ENCODE measurements at places on chromosomes 13 and 19.

- DNase-seq: no peak
These were observed at the start of gene ZNF580 for GRCh38 chr19:55640577-55641425. ZNF580 (plus strand) TSS chr19:55641002; CDS start chr19:55642509, 1,507 bp downstream.

GRCh38 chr13:112113348-112113747 is 46.4 kb downstream of the SOX1 start:
- DNase-seq: no peak

DNA sequence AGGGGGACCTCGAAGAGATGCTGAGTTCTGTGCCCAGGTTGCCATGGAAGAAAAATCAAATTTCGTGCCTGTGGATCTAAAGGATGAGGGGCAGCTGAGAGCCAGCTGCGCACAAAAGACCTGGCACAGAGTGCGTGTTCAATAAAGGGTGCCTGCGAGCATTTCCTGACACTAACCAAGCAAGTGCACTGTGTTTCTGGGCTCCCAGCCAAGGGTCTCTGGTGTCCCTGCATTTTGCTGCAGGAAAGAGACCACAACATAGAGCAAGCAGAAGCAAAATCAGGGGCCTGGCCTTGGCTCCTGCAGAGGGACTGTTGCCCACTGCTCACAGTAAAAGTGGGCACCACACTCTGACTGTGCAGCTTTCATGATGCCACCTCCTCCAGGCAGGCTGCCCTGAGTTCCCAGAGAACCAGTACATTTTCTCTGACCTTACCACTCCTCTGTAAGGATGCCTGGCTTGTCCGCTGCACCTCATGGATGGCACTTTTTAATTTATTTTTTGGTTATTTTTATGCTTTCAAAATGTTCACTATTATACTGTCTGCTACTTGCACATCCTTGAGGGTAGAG is 70.8 kb upstream of the GPR12 start:
- DNase-seq: no peak

GRCh38 chr19:7928741-7929701 is 3.1 kb upstream of the CTXN1 start:
- DNase-seq: no peak

DNA sequence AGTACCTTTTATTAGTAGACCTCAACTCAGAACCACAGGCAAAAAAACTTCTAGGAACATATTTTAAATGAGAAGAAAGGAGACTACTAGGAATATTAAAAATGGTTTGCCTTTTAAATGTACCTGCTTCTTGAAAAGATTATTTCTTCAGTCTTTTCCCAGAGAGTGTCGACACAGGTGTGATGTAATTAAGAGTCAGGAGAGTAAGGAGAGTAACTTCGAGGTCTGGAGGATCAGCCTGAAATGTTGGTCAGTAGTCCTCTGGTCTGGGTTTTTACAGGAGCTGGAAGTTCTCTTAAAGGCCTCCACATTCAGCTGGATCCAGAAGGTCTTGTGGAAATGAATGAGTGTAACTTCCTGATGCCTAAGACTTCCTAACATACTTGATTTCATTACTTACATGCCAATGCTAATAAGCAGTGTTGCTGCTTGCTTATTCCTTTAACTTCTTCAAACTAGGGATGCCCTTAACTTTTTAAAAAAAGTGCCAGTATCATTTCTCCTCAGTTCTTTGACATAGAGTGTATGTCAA is at the start of gene KCTD4:
Gene KCTD4, minus strand, starts transcription at position 345 of the 532 bp plus-strand sequence. CDS start 6,478 bp downstream, outside the sequence.
- DNase-seq: no peak

GRCh38 chr13:84646957-84647356 is 764.7 kb upstream of the SLITRK1 start:
- no peak for DNase-seq

DNA sequence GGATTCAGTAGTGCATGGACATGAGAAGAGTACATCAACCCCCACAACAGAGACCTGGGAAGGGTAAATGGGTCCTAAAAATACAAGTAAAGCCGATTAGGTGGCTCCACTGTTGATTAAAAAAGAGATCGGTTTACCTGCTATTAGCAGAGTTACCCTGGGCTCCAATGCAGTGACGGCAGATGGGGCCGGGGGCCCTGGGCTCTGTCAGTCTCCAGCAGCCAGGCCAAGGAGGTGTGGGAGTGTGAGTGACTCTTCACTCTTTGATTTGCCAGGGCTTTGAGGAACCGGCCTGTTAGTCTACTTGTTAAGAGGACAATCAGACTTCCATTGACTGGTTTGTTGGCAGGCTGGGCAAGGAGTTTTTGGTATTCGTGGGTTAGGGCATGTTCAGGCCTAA is 1368.7 kb downstream of the UQCRFS1 start:
- no peak for DNase-seq

GRCh38 chr13:66972659-66973058 is 257.5 kb downstream of the PCDH9 start:
- no peak for DNase-seq

DNA sequence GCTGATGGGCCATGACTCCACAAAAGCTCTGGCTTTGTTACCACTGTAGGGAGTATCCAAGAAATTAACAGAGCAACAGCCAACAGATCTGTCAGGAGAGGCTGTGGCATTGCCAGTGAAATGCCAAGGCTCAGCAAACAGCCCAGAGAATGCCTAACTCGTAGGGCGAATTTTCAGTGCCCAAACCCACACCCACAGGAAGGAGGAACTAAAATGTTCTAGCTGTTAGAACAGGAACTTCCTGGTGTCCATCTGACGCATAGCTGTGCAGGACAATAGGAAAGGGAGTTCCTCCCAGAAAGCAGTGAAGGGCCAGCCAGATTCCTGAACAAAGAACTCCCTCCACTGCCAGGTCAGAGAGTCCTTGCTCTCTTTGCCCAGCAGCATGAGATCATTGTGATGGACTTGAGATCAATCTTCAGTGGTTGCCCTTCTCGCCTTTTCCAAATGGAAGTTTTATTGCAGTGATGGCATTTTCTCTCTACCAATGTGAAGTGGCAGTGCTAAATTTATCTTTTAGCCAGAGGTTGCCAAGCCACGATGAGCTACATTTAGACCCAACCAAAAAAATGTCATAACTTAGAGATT is 224.2 kb upstream of the STARD13 start:
- DNase-seq: no peak

DNA sequence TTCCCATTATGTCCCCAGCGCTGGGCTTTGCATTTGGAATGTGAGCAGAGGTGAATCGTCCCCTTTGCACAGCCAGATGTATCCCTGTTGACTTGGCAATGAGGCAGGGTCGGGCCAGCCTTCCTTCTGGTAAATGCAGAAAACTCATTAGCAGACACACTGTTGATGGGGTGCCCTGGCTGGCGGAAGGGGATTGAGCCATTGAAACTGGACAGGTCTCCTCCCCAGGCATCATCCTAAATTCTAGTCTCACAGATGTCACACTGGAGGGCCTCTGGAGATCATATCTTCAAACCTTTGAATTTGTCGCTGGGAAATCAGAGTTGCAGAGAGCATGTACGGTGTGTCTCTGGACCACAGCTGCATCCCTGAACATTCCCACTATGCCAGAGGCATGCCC is 219.5 kb upstream of the TSHZ3 start:
- no peak for DNase-seq

DNA sequence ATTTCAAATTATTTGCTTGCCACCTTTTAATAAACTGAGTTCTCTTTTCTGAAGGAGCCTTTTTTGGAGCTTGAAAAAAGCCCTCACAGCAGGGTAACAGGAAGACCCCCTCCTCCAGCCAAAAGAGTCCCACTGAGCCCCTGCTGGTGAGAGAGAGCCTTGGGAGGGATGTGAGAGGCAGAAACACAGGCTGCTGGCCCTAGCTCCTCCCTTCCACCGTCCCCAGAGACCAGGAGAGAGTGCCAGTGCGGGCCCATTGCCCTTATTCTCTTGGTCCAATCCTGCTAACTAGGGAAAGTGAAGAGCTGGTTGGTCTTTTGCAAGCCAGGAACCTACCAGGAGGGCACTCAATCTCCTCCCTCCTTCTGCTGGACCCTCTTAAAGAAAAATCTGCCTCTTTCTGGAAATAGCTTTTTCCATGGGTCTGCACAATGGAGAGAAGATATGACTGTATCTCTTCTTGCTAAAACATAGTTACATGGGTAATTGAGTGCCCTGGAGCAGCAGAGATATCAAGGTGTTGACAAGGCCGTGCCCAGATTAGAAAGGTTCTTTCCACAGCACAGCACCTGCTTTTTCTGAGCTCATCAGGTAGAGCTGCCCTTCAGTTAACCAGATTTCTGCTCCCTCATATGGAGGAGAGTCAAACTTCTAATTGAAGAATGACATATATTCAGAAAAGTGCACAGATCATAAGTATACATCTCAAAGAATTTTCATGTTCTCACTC is 113.9 kb downstream of the LRCH1 start:
- no peak for DNase-seq

DNA sequence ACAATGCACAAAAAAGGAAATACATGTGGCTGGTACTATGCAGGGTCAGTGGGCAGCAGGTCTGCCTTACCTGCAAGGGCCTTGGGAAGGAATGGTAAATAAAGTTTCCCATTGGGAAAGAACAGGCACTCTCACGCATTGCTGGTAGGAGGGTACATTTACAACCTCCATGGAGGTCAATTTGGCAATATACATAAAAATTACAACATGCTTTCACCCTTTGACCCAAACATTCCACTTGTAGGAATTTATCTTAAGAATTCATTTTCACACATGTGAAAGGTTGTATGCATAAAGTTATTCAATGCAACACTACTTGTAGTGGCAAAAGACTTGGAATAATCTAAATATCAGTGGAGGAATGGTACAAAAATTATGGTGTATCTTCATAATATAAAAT is 216.4 kb downstream of the DLEU7 start:
- no peak for DNase-seq

DNA sequence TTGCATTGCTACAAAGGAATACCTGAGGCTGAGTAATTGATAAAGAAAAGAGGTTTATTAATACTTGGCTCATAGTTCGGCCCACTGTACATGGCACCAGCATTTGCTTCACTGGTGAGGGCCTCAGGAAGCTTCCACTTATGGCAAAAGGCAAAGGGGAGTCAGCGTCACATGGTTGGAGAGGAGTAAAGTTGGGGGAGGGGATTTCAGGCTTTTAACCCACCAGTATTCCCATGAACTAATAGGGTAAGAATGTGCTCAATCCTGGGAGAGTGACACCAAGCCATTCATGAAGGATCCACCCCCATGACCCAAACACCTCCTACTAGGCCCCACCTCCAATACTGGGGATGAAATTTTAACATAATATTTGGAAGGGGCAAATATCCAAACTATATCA is 82.5 kb upstream of the MYCBP2 start:
- DNase-seq: no peak

- no peak for DNase-seq
These were observed 12.7 kb downstream of the GTF3A start for GRCh38 chr13:27437126-27437525.

DNA sequence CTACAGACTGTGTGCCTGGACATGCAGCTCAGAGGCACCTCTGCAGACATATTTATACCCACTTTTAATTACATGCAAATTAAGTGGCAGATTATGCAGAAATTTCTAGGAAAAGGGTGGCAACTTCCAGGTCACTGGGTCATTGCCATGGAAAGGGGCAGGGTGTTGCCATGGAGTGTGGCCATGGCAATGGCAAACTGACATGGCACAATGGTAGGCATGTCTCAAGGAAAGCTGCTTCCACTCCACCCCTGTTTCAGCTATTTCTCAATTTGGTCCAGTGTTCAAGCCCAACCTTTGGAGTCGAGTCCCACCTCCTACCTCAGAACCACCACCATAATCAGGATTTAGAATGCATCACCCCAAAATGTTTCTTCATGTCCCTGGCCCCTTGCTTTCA is 170.7 kb upstream of the TSHZ3 start:
- no peak for DNase-seq

DNA sequence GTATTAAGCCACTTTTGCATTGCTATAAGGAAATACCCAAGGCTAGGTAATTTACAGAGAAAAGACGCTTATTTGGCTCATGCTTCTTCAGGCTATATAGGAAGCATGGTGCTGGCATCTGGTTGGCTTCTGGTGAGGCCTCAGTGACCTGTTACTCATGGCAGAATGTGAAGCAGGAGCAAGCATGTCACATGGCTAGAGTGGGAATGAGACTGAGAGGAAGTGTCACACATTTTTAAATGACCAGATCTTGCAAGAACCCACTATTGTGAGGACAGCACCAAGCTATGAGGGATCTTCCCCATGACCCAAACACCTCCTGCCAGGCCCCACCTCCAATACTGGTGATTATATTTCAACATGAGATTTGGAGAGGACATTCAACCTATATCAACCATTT is 25.7 kb upstream of the IGFL4 start:
- no peak for DNase-seq

GRCh38 chr19:571566-571974 is 826 bp upstream of the BSG start:
- DNase-seq: no peak

- no peak for DNase-seq
These were observed 52.4 kb upstream of the UBL3 start for GRCh38 chr13:29902632-29903305.

DNA sequence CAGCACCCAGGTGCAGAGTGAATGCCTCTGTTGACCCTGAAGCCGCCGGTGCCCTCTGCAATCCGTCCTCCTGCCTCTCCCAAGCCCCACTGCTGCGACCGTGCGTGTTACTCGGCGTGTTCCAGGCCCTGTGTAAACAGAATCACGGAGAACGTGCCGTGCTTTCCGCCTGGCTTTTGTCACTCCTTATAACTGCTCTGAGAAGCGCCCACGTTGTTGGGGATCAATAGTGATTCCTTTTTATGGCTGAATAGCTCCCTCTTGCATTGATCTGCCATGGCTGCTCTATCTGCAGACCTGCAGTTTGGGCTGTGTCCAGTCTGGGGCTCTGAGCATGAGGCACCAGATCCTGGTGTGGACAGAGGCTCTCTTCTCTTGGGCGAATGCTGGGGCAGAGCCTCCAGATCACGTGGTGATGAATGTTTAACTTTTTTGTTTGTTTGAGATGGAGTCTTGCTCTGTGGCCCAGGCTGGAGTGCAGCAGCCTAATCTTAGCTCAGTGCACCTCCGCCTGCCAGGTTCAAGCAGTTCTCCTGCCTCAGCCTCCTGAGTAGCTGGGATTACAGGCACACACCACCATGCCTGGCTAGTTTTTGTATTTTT is 15.8 kb downstream of the ADPRHL1 start:
- DNase-seq: no peak

- DNase-seq: no peak
These were observed 709.3 kb upstream of the KLHL1 start for GRCh38 chr13:70817576-70817975.

DNA sequence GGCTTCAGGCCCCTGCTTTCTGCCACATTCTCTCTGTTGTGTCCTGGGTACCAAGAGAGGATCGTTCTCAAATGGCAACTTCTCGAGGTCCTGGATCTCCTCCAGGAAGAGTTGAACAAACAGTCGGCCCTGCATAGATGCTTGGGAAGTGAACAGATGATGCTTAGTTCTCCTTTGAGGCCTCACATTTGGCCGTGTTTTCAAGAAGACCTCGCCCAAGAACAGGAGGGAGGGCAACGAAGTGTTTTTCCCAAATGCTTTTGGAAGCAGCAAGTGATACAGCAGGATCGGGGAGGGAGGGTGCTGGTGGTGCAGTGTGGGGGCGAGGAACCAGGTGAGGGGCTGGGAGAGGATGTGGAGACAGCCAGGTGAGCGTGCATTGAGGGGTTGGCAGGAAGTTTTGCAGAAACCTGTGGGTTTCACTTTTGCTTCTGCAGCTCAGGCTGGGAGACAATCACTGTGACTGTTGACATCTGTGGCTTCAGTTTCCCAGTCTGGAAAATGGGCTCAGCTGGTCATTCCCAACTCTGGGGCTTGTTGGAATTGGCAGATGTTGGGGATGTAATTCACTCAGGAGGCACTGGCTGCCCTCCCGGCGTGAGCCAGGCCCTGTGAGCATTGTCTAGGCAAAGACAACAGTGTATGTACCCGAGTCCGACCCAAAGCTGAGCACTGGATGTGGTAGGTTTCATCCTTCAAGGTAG is 21.6 kb downstream of the MAST3 start:
- no peak for DNase-seq

GRCh38 chr13:30880856-30881155 is 25.3 kb upstream of the MEDAG start:
- no peak for DNase-seq

Data from stimulated activated CD4-positive, alpha-beta T cell treated with anti-CD3 and anti-CD28 coated beads, TNF-alpha, amount 100 ng/mL, for 48 hours (primary cell).